ENCODE measurements at places on chromosomes 13 and 19.

DNA sequence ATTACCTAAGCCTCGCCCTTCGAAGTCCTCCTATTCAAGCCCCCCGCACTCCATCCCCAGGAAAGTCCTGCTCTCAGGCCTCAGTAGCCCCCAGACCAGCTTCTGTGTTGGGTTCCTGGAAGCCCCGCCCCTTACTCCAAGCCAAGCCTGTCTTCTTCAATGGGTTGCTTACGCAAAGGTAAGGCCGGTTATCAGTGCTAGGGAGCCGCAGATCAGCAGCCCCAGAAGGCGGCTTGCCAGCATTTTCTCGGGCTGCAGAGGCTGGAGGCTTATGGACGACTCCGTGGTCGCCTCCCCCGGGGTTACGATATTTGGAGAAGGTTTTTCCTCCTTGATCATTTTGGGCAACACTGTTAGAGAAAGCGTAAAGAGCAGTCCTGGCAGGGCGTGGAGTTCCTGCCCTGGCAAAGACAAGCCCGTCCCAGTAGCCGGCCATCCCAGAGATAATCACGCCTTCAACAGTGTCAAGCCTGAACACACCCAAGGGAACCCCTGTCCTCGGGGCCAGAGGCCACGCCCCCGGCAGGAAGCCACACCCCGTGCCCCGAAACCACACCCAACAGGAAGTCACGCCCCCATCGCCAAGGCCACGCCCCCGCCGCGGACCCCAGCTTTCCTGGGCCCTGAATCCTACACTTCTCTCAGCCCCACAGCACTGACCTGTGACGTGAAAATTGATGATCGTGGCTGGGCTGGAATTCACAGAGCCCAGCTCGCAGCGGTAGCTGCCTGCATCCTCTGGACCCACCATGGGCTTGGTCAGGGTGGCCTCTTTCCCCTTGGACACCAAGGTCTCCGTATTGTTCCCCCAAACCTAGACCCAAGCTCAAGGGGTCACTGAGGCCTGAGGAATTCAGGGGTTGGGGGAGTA, 954 bp upstream of the RASIP1 start:
- H3K4me3 ChIP-seq, result peak overlapping the region; percentile 71
- peaks cover 46% of the 10 kb centered on the region for H3K4me1 ChIP-seq
- peak; percentile 59 for DNase-seq
- H3K27ac ChIP-seq, result peak overlapping the region; percentile 92

DNA sequence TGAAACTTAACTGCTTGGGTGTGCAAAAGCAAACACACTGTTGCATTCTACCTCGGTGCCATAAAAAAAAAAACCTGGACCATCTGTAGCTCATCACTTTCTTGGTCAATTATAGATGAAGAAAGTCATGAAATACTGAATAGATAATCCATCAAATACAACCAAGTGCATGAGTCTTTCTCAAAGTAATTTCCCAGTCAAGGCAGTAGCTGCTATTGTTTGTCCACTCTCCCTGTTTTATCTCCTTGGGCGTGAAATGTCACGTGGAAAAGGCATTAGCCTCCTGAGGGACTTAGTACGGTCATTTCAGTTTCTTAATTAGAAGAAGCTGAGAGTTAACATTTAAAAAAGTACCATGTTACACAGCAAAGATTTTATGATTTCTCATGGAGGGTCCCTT, 1697.9 kb downstream of the PCDH9 start:
- no peak overlapping the region for H3K4me3 ChIP-seq
- H3K4me1 ChIP-seq, result no peaks in the 10 kb centered on the region
- H3K36me3 ChIP-seq, result no peaks in the 10 kb centered on the region
- no peak overlapping the region for H3K27ac ChIP-seq
- DNase-seq, result no peak

DNA sequence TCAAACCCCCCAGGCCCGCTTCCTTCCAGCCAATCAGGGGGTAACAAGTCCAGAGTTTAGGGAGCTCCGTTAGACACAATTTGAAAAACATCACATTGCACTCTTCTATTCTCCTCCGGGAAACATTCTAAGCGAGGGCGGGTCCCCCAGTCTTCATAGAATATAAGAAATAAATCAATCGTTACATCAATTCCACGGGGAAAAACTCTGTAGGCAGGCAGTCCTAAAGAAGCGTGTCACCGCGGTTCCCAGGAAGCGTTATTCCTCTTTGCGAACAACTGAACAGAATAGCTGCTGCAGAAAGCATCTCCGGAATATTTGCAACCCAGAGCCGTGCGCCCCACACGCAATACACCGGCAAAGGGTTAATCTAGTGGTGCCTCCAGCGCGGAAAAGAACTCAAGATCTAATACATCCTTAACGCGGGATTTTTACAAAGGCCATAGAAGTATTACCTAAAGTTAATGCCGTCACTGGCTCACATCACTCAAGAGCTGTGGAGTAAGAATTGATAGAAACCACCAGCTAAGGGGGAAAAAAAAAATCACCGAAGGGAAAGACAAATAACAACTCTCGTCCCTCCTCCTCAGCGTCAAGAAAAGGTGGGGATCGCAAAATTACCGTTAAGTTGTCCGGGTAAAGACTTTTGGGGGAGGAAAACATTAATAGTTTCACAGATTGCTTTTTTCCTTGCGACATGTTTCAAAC, 65.1 kb downstream of the KCNRG start:
- peak overlapping the region; percentile 84 for H3K4me3 ChIP-seq
- H3K27ac ChIP-seq, result peak overlapping the region; percentile 80
- H3K4me1 ChIP-seq, result peaks cover 73% of the 10 kb centered on the region
- H3K36me3 ChIP-seq, result no peaks in the 10 kb centered on the region

GRCh38 chr13:109749365-109749764, 37.0 kb downstream of the IRS2 start:
- H3K4me1 ChIP-seq, result peaks cover 8% of the 10 kb centered on the region
- DNase-seq, result no peak
- H3K27me3 ChIP-seq, result peaks cover 21% of the 10 kb centered on the region

- H3K36me3 ChIP-seq, result no peaks in the 10 kb centered on the region
- DNase-seq, result no peak
- H3K4me1 ChIP-seq, result no peaks in the 10 kb centered on the region
- no peak overlapping the region for H3K27ac ChIP-seq
- H3K4me3 ChIP-seq, result no peak overlapping the region
These were observed 29.4 kb upstream of the ZNF507 start for GRCh38 chr19:32316034-32316433.

GRCh38 chr13:32447894-32448623, 20.1 kb upstream of the N4BP2L1 start:
- H3K4me1 ChIP-seq, result peaks cover 15% of the 10 kb centered on the region
- H3K27me3 ChIP-seq, result no peaks in the 10 kb centered on the region
- DNase-seq, result no peak
- H3K36me3 ChIP-seq, result peaks cover 23% of the 10 kb centered on the region
